ENCODE measurements at places on chromosomes 1 and 21. TPM values are rescaled to one million over a fixed set of nuclear protein-coding genes. Genes with fewer than 3 reads are reported as not detected.

GRCh38 chr1:189868021-189868420 lies 609.6 kb downstream of the BRINP3 start:
- DNase-seq = no peak

GRCh38 chr1:202860744-202861419 lies 28.1 kb downstream of the RABIF start:
- DNase-seq = no peak

- no peak for DNase-seq
These were observed 1.7 kb upstream of the LRRC52 start for GRCh38 chr1:165542015-165542631.

S100A7A gene
- total RNA-seq = 0.10 TPM

CNIH4 gene
- total RNA-seq = 30.2 TPM

FCRLB gene
- not detected for total RNA-seq

GRCh38 chr1:85417017-85417416 lies 47.9 kb downstream of the DDAH1 start:
- no peak for DNase-seq

- no peak for DNase-seq
These were observed 825 bp downstream of the DCAF8 start for GRCh38 chr1:160261556-160261892.

RSPO1 gene
- total RNA-seq = 9.7 TPM

DNA sequence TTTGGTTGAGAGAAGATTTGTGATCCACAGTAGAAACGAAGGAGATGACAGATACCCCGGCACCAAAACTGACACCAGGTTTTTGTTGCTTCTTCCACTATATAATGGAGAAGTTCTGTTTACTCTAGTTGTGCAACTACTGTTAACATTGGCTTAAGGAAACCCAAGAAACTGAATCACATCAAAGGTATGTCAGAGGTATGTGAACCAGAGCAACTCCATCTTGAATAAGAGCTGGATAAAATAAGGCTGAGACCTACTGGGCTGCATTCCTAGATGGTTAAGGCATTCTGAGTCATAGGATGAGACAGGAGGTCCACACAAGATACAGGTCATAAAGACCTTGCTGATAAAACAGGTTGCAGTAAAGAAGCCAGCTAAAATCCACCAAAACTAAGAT lies 173.7 kb upstream of the CAMK1G start:
- DNase-seq = no peak

DNA sequence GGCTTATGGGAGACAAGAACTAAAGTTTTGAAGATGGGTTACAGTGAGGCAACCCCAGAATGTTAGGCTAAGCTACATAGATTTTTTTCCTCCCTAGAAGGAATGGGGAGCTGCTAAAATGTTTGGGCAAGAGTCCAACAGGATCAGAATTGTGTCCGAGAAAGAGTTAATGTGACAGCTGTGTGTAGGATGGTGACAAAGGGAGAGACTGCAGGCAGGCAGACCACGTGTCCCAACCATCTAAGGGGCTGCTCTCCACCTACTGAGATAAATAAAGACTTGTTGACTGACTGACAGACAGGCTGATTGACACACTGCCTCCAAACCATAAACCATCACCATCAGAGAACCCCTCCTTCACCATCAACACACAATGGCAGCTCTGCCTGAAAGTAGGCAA lies 133.7 kb upstream of the CTTNBP2NL start:
- no peak for DNase-seq

GRCh38 chr1:6603915-6604558 lies 1.4 kb upstream of the KLHL21 start:
- DNase-seq = peak; percentile 88

- DNase-seq = no peak
These were observed 377.0 kb upstream of the USP24 start for GRCh38 chr1:55592122-55592521.

- DNase-seq = no peak
These were observed 16.6 kb upstream of the ESRRG start for GRCh38 chr1:216739793-216740192.

- peak; percentile 79 for DNase-seq
These were observed 83.8 kb upstream of the HOOK1 start for GRCh38 chr1:59730759-59731478.

HSPB7 gene
- 7.0 TPM for total RNA-seq

DNA sequence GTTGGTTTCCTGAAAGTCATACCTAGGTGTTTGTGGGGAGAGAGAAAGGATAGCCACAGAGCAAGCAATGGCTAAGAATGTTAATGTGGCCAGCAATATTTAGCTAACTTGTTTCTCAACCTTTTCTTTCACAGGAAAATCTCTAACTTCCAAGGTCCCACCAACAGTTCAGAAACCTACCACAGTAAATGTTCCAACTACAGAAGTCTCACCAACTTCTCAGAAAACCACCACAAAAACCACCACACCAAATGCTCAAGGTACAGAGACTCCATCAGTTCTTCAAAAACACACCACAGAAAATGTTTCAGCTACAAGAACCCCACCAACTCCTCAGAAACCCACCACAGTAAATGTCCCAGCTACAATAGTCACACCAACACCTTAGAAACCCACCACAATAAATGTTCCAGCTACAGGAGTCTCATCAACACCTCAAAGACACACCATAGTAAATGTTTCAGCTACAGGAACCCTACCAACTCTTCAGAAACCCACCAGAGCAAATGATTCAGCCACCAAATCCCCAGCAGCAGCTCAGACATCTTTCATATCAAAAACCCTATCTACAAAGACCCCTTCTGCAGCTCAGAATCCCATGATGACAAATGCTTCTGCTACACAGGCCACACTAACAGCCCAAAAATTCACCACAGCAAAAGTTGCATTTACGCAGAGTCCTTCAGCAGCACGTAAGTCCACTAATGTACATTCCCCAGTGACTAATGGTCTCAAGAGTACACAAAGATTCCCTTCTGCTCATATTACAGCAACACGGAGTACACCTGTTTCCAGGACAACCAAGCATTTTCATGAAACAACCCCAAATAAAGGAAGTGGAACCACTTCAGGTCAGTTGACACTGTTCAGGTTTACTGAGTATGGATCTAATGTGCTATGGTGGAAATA lies 15.3 kb downstream of the CD55 start:
- DNase-seq = no peak

- DNase-seq = no peak
These were observed 18.9 kb downstream of the PGBD2 start for GRCh38 chr1:248924696-248925532.

DNA sequence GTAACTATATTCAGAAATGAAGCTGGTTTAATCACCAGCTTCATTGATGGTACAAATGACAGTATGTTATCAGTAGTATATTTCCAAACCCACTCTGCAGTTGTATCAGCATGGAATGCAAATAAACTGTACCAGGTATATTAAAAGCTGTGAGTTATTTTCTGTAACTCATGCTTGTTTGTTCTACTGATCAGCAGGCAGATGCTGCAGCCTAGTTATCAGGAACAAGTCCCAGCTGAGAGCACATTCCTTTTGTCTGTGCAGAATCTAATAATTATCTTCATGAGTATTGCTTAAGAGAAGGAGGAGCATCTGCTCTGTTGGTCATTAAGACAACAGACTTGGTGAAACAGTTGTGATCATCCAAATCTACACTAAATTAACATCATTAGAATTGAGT lies 1331.1 kb downstream of the MRPL39 start:
- no peak for DNase-seq

PLA2G4A gene
- total RNA-seq = 13.8 TPM

AKR7A3 gene
- 3.7 TPM for total RNA-seq

DNA sequence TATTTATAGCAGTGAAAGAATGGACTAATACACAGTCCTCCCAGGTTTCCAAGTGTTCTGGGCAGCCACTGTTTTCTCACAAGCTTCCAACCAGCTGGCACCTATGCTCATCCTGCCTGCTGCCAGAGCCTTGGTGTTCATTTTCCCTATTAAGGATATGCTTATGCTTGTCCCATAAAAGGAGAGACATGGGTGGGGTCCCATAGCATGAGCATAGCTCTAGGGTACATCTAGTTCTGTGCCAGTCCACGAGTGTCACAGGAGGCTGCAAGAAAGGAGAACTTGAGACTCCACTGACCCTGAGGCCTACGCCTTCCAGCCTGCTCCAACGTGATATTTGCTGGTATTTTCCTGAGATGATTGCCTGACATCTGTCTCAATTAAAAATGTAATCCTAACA lies 192.4 kb upstream of the PTGFR start:
- no peak for DNase-seq

DNA sequence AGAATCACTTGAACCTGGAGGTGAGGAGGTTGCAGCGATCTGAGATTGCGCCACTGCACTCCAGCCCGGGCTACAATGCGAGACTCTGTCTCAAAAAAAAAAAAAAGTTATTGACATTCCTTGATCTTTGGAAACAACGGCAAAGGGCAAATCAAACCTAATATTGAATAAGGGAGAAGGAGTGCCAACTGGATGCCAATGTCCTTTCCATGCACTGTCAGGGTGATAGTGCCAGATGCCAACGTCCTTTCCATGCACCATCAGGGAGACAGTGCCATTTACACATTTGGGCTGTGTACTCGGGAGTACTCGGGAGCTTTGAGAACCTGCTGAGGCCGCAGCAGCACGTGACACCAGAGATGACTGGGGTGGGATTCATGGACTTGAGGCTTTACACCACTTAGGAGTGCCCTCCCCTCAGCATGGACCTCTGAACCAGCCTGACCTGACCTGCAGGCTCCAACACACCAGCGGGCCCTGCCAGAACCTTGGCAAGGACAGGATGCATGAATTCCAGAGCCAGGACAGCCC lies 34.5 kb upstream of the SOD1 start:
- DNase-seq = no peak

FASLG gene
- total RNA-seq = not detected

GRCh38 chr21:45016031-45016405 lies 58.4 kb upstream of the ADARB1 start:
- peak; percentile 57 for DNase-seq

- no peak for DNase-seq
These were observed 9.6 kb downstream of the UMODL1 start for GRCh38 chr21:42080788-42081083.

PRSS38 gene
- total RNA-seq = not detected

RIMS3 gene
- 8.2 TPM for total RNA-seq

GRCh38 chr1:7842517-7842916 lies 10.3 kb downstream of the UTS2 start:
- DNase-seq = no peak

- no peak for DNase-seq
These were observed 13.9 kb downstream of the MEF2D start for GRCh38 chr1:156486421-156487344.

DNA sequence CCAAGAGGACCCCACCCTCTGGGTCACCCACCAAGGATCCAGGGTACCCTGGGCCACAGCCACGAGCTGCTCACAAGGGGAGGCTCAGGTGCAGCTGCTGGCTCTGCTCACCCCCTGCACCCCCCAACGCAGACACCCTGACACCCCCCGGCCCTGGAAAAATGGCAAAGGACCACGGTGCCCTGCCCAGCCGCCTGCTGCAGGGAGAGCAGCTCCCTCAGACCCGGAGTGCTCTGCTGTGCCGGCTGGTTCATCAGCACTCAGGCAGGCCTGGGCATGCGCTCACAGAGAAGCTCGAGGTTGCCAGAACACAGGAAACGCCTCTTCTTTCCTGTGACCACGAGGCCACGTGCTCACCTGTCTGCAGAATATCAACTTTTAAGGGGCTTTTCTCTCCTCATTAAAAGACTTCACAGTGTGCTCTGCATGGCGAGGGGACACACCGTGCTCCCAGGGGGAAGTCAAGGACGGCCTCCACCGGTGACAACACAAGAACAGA lies 4.3 kb upstream of the C1QTNF12 start:
- peak; percentile 60 for DNase-seq

DNA sequence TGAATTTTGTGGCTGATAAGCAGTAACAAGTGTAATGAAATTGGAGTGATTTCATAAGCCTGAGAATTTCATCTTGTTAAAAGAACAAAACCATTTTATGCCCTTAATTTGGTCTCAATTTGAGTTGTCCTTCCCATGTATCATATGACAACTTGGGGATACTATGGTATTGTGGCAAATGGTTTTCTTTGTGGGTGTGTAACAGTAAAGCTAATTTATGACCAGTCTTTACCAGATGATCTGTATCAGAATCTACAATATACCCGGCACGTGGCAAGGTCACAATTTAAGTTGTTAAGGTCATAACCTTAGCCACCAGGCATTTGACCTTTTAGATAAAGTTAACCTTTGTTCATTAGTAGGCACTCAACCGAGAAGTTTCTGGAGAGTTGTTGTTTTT lies 9.1 kb downstream of the NFIA start:
- no peak for DNase-seq
